ENCODE measurements at places on chromosomes 7 and 10. TPM values are rescaled to one million over a fixed set of nuclear protein-coding genes. Genes with fewer than 3 reads are reported as not detected.

Gene MUC3A
- total RNA-seq = 0.75 TPM

GRCh38 chr7:137944168-137944567, 57.7 kb downstream of the CREB3L2 start:
- peak; percentile 68 for DNase-seq

DNA sequence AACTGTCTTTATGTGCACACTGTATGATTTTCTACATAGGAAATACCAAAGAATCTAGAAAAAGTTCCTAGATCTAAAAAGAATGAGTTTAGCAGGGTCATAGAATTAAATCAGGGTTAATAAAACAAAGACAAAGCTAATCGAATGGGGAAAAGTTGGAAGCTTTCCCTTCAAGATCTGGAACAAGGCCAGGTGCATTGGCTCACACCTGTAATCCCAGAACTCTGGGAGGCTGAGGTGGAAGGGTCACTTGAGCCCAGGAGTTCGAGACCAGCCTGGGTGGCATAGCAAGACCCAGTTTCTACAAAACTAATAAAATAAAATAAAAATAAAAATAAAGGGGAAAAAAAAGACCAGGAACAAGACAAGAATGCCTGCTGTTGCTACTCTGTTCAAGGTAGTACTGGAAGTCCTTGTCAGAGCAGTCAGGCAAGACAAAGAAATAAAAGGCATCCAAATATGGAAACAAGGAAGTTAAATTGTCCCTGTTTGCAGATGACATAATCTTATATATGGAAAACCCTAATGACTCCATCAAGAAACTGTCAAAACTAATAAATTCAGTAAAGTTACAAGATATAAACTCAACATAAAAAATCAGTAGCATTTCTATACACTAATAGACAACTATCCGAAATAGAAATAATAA, 76.1 kb upstream of the RHEB start:
- DNase-seq = peak; percentile 59

DNA sequence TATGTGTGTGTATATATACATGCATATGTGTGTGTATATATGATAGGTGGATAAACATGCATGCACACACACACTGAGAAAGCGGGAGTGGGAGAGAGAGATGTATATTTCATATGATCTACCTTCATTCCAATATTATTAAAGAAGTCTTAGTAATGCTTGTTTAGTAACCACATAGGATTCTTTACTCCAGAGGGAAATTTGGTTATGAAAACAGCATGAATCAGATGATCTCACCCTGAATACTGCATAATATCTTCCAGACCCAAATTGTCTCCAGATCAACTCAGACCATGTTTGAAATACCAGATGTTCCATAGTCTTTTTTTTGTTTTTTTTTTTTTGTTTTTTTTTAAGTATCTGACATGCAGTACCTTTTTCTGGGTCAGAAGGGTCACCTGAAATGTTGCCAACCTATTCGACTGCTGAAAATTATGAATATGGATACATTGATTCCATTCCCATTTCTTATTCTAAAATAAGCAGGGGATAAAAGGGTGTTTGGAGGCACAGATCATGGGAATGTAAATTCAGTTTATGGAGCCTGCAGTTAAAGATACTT, 17.4 kb downstream of the TES start:
- no peak for DNase-seq

DNA sequence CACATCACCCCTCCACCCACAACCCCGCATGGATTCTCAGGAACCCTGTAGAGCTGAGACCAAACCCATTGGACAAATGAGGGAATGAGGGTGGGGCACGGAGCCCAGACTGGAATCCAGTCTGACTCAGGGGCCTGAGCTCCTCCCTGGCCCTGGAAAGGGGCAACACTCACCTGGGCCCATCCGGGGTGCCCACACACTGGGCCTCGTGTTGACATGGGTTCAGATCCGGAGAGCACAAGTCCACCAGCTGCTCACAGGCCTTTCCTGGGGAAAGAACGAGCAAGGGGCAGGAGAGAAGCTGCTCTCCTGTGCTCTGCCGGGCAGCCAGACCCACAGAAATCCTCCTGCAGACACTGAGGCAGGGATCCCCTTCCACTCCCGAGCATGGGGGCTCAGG, 172.2 kb downstream of the SLIT1 start:
- DNase-seq = no peak

Gene HOXA5
- 34.2 TPM for total RNA-seq

DNA sequence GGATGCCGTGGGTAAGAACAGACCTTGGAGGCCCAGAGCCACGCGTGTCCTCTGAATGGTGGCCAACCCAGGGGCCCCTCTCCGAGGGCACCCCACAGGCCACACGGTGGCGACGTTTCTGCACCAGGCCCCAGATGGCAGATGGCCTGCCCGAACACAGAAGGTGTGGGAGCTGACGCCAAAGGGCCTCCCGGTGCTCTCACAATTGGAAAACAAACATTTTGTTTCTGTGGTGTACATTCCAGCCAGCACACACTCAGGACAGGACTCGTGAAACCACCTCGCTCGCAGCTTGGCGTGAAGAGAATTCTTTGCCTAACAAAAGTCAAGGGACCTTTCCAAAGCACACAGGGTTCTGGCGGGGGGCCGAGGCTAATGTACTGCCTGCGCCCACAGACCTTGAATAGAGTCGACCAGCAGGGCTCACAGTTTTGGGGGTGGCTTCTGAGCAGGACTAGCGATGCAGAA, 112.1 kb downstream of the FAM53B start:
- no peak for DNase-seq

DNA sequence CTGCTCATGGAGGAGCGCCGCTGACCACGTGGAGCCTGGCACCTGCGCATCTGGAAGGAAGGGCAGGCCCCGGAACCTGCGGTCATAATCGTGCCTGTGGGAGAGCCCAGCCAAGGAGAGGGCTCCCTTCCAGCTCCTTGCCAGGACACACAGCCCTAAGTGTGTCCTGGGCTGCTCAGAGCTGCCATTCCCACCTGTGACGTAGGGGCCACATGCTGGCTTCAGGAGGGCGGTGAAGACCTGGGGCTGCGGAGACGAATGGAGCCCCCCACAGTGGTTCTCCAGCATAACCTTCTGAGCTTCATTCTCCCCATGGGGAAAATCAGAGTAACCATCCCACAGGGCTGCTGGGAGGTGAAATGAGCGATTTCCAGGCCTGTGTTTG, 127.6 kb upstream of the CHST15 start:
- DNase-seq = no peak

- peak; percentile 43 for DNase-seq
These were observed 7.4 kb downstream of the IGF2BP3 start for GRCh38 chr7:23462846-23463245.

Gene PRTFDC1
- 13.7 TPM for total RNA-seq

- DNase-seq = no peak
These were observed 171.1 kb downstream of the EGFR start for GRCh38 chr7:55189878-55190436.

DNA sequence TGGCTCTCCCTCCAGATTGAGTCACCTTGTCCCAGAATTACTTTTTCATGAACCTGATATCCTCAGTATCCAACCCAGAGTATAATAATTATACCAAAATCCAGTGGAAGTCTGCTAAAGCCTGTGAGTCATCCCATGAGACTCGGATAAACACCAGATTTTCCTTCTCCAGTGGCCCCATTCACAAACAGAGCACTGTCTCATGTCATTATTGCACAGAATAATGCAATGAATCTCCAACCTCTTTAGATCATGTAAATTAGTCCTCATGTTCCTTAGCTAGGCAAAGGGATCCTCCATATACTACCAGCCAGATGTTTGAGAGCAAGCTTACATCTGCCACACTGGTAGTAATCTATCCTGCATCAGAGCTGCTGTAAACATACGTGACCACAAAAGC, 89.0 kb downstream of the AMPH start:
- no peak for DNase-seq

DNA sequence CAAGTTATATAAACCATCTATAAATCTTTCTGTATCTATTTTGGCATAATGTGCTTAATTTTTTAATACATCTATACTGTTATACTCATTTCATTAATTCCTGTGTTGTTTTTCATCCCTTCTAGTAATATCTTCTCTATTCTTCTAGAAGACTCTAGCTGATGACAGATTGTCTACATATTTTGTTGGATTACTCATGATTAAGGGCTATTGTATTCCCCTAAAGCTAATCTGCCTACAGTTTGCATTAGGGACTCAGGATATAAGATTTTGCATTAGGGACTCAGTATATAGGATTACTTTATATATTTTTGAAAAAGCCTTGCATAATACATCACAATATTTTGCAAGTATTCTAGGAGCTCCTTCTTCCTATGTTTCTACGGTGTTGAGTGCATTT, 8.3 kb upstream of the SEMA3A start:
- DNase-seq = no peak

DNA sequence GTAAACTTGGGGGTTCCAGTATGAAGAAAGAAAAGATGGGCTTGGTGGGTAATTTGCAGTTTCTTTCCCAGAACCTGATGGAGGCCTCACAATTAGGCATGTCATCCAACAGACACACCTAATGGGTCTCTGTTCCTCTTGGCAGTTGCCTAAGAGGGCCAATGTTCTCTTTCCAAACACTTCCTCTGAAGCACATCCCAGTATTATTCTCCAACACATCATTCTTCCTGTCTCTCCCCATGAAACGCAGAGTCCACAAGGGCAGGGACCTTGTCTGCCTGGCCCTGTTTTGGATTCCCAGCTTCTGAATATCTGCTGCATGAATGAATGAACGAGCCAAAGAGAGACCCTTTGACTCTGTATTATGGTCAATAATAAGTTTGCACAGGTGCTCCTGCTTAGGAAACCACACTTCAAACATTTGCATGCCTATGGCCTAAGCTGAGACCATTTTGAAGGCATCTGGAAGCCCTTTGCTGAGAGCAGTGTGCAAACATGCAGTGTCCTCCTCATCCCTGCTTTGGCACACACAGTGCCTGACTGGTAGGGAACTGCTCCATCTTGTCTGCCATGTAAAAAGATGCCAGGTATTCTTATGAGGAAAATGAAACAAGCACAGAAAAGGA, 100.9 kb upstream of the CHST15 start:
- no peak for DNase-seq

Gene SRPK2
- 79.5 TPM for total RNA-seq

GRCh38 chr10:116774728-116775151, 32.4 kb upstream of the HSPA12A start:
- peak; percentile 66 for DNase-seq

DNA sequence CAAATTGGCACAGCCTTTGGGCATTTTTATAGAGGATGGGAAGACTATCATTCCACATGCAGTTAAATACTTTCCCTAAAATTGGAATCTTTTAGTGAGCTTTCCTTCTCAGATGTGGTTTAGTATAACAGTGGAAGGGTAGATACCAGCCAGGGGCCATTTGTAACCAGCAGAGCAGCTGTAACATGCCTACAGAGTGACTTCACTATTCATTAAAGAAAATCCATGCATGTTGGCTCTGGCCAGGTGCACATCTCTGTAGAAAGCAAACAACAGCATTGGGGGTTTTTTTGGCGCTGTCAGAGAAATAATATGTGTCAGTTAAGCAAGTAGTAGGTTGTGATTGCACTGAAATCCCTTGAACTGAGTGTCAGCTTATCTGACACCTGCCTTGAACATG, 115.6 kb downstream of the LHFPL3 start:
- DNase-seq = no peak

GRCh38 chr10:97442277-97442676, 3.5 kb downstream of the EXOSC1 start:
- DNase-seq = no peak

Gene RASA4B
- 0.85 TPM for total RNA-seq

- no peak for DNase-seq
These were observed 70.3 kb upstream of the SHH start for GRCh38 chr7:155882596-155882995.

Gene ZPBP
- total RNA-seq = not detected

Gene ADAM22
- 1.2 TPM for total RNA-seq

- DNase-seq = peak; percentile 97
These were observed 76.8 kb downstream of the CTBP2 start for GRCh38 chr10:125083576-125083920.

GRCh38 chr10:96740579-96741281, 20.4 kb upstream of the PIK3AP1 start:
- DNase-seq = peak; percentile 22

DNA sequence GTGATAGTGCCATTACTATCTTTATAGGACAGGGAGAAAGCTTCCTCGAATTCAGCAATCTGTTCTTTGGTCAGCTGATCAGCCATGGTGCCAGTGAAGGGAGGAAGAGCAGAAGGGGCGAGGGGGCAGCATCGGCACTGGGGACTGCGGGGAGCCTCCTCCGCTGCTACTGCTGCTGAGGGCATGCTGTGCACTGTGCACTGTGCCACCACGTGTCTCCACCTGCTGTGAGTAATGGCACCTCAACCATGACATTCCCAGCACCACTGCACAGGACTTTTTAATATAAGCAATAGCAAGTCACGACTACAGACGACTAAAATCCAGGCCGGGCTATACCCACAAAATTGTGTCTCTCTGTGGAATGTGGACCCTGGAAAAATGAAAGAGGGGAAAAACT, 105.0 kb upstream of the LANCL2 start:
- no peak for DNase-seq

Gene TMEM120A
- total RNA-seq = 17.9 TPM

Gene CDK14
- 30.2 TPM for total RNA-seq

Gene TMEM213
- total RNA-seq = not detected

- DNase-seq = no peak
These were observed 345.3 kb downstream of the TNS3 start for GRCh38 chr7:47236480-47237129.

DNA sequence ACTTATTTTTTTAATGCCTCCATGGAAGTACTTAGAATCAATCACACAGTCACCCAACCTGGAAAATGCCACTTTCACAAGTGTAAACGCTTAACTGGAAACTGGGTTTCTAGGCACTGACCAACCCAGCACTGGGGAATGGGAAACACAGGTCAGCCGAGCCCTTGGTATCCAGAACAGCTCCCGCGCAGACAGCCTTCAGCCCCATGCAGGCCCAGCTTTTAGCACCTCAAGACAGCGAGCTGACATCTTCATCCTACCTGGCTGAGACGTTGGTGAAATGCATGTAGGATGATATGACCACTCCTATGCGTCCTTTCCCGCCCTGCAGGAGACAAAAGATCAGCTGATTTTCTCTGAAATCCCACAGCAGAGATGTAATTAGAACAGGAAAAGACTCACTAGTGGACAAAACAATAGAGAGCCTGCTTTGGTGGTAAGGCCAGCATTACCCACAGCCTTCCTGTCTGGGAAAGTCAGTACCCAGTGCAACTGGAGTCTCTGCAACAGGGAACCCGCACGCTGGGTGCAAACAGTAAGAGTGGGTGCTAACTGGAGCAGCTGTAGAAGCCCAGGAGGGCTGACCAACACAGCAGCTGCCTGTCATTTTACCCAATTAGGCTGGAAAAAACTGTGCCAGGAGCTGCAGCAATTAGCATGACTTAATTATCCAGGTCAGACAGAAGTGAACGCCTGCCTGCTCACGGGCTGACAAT, 153.7 kb downstream of the TNS3 start:
- DNase-seq = no peak

GRCh38 chr7:73674468-73675124, 7.0 kb downstream of the VPS37D start:
- no peak for DNase-seq

DNA sequence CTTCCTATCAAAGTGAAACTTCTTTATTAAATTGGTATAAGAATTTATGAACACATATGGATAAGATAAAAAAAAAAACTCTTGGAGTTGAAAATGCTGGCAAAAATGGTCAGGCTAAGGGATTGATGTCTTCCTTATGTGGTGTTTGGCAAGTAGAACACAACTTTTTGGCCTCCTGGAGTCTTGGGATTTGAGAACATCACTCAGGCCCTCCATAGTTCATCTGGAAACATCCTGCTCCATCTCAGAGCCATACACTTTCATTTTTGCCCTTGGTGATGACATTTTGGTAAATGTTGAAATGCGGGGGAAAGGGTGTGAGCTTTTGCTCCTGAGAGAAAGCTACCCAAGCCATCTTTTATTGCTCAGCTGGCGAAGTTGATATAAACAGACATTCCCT, 27.5 kb upstream of the BTBD16 start:
- DNase-seq = no peak

Measured in renal cortical epithelial cell (primary cell).